SIG-M5 (cell line): ENCODE measurements at places on chromosomes 7 and 10.

DNA sequence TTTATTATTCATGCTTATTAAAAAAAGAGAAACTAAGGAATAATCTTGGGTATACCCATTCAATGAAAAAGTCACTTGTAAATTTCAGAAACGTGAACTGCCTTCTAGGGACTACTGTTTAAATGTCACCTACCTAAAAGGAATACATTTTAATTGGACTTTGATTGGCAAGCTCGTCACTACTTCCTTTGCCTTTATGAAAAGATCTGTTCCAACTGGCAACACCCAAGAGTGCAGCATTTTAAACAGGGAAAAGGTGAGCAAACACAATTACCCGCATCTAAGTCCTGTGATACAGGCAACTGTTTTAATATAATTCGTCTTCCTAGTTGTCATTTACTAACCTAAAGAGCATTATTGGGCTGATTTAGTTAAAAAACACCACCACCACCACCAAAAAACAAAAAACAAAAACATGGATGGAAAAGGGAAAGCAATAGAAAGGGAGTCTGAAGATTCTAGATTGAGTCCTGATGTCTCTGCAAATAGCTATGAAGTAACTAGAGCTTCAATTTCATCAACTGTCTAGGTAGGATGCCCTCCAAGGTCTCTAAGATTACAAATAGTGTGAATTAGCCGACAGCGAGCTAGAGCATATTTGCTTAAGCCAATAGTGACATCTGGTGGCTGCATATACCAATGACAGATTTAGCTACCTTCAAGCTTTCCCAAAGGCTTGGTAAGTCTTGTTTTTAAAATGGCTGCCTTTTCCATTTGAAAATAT lies 33.8 kb upstream of the ICA1 start:
- DNase-seq = peak; percentile 31

- no peak for DNase-seq
Observed at GRCh38 chr7:28018856-28019465, 161.6 kb downstream of the JAZF1 start.

DNA sequence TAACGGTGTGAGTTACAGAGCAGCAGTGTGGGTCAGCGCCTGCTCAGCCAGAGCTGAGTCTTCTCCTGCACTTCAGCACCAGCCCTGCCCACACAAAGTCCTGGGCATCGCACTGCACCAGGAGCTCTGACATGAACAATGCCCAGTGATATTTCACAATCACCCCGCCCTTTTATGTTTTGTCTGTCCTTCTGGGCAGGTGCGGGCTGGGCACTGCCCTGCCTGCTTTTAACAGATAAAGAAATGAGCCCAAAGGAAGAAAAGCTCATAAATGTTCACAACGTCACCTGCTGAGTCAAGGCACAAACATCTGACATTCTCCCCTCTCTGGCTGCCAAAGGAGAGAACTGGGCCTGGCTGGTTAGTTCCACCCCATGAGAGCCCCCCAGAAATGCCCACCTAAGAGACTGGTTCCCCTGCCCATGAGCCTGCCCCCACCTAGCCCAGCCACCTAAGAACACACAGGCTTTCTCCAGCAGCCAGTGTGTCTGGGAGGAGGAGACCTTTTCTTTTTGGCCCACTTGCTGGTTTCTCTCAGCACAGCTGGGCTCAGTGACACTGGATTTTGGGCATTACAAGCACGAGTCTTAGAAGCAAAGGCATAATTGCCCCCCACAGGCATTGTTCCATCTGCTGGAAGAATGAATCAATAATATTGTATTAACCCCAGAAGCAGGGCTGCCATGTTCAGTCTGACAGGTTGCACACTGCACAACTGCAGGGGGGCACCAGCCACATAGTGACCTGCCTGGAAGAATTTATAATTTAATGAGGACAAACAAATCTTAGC lies 22.3 kb downstream of the CALML3 start:
- no peak for DNase-seq

GRCh38 chr7:45921381-45921698 lies 268 bp upstream of the IGFBP3 start:
- no peak for DNase-seq

DNA sequence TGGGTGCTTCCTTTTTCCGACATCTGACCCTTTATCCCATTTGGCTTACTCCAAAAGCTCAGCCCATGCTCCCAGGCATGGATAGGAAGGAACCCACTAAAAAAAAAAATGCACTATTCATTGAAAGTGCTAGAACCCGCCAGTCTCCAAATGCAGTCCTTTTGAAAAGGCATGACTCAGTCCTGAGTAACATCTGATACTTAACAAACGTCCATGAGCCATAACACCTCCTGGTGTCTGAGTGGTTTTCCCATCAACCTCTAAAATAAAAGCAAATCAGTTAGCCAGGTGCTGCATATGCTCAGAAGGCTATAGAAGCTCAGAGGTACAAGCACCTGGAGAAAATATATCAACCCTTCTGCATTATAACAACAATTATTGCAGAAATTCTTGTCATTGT lies 45.0 kb upstream of the CACUL1 start:
- DNase-seq = no peak

GRCh38 chr7:42774436-42774835 lies 137.4 kb downstream of the C7orf25 start:
- no peak for DNase-seq

GRCh38 chr10:93420091-93420490 lies 62.0 kb downstream of the MYOF start:
- no peak for DNase-seq

- DNase-seq = no peak
Observed at GRCh38 chr10:109744020-109744419, 179.3 kb downstream of the XPNPEP1 start.

DNA sequence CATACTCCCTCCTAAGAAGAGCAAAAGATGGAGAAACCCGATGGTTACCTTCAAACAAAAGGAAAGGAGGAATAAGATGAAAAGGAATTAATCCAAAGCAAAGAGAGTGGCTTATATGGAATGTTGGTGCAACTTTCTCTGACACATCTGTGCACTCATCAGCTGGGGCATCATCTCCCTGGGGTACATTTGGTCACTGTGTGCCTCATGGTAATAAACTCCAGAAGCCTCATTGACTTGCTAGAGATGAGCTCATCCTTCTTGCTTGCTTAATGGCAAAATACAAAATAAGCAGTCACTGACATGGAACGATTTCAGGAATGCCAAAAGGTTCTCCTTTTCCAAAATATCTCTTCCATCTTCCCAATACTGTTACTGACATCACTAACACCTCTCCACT lies 22.5 kb downstream of the CAV1 start:
- DNase-seq = no peak

- DNase-seq = no peak
Observed at GRCh38 chr7:131124867-131125266, 202.8 kb upstream of the MKLN1 start.

DNA sequence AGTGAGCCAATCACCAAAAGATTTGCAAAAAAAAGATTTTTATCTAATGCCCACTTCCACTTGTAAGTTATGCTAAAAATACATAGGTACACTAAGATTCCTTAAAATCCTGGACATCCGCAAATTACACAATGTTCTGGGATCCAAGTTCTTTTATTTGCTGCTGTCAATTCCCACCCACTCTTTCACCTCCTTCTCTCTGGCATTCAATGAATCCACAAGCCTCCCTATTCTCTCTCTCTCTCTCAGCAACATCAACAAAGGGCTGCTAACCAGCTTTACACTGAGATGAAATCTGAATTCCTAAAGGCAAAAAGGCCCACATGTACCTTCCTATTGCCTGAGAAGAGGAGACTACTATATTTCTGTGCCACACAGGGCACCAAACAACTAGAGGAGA lies 99.9 kb downstream of the ARMH3 start:
- DNase-seq = no peak

DNA sequence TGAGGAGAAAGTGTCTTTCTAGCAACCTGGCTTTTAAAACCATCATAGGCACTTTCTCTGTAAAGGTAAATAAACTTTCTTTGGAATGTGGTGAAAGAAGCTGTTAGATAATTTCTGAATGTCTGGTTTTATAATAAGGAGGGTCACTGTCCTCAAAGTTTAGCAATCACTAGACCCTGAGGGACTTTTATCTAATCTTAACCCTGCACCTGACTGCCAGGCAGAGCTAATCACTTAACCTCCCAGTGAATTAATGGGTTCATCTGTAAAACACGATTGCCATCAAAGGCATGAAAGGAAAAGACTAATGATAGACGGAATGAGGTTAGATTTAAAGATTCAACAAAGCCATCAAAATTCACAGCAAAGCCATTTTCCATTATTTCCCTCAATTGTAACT lies 553.8 kb downstream of the GRM8 start:
- no peak for DNase-seq

DNA sequence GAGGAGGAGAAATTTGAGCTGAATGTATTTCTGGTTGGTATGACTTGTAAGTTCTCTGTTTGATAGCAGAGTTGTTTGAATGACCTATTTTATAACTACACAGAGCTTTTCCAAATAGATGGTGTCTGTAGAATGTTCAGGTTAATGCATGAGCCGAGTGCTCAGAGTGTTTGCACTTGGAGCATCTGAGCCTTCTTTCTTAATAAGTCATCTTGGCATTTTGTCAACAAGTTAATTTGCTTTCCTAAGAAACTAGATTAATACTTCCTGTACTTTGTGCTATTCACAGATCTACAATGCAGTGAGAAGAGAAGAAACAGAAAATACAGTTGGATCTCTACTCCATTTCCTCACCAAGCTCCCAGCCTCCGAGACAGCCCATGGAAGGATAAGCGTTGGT lies 138.2 kb downstream of the PLCE1 start:
- no peak for DNase-seq

- DNase-seq = no peak
Observed at GRCh38 chr7:42511027-42511426, 274.0 kb upstream of the GLI3 start.

GRCh38 chr7:21253740-21254687 lies 173.9 kb upstream of the SP4 start:
- no peak for DNase-seq

DNA sequence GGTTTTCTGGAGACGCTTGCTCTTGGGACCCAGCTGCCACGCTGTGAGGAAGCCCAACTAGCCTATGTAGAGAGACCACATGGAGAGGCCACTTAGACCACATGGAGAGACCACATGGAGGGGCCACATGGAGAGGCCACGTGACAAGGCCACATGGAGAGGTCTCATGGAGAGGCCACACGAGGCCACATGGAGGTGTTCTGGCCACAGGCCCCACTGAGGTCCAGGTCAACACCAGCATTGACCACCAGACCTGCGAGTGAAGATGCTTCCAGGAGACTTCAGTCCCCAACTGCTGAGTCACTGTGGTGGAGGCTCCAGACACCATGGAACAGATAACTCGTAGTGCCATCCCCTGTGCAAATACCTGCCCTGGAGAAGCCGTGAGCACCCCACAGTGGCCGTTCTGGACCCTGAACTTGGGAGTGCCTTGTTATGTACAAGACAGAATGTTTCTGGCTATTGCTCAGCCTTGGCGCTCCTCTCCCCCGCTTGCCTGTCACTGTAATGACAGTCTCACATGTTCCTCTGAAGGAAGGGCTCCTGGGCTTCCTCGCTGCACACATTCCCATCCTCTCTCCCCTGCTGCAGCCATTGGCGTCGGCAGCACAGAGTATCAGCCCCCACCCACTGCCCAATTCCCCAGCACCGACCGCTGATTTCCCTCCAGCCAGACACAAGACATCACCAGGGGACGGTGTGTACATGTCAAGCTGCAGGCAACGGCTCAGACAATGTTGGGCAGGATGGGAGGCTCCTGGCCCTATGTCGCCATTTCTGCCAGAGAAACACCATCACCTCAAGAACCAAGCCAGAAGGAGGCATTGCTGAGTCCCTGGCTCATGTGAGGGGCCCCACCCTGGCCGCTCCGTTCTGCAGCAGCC lies 49.0 kb upstream of the TNRC18 start:
- no peak for DNase-seq

DNA sequence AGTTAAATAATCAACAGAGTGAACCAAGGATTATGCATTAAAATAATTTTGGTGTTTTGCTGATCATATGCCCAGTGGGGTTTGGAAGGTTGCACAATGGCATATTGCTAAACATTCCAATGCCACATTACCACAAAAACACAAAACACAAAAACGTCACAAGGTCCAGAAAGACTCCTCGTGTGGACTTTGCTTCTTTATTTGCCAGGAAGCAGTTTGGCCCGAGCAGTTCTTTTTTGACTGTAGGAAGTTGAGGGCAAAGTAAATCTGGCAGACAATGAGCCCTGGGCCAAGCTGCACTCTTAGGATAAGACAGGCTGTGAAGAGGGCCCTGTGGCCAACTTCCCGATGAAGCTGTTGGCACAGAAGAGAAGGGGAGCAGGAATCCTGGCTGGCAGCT lies 39.2 kb upstream of the SLC35B4 start:
- no peak for DNase-seq

GRCh38 chr10:12608761-12609160 lies 259.4 kb downstream of the CAMK1D start:
- DNase-seq = no peak

DNA sequence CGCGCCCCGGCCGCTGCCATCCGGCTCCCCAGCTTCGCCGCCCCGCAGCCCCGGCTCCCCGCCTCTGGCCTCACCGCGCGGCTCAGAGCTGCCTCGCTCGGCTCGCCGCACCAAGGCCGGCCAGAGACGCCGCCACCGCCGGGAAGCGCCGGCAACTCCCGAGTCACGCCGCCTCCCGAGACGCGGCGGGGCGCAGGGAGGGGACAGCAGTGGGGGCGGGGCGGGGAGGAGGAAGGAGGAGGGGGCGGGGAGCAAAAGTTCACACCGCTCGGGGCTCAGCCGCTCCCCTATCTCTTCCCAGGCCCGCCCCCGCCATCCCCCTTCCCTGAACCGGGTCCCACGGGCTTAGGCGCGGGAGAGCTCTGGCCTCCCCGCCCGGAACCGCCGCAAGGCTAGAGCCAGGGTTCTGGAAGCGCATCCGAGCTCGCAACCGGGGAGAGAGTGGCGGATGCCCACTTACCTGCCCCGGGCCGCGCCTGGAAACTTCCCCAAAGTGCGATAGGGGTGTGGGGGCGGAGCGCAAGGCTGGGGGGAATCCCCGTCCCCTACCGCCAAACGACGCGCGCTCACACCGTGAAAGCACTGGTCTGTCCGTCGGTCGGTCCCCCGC lies 1.0 kb downstream of the CHST15 start:
- DNase-seq = no peak

GRCh38 chr10:68492118-68492517 lies 20.3 kb upstream of the DNA2 start:
- peak; percentile 10 for DNase-seq

GRCh38 chr10:79981450-79982361 lies 32.8 kb upstream of the SFTPD start:
- DNase-seq = no peak

DNA sequence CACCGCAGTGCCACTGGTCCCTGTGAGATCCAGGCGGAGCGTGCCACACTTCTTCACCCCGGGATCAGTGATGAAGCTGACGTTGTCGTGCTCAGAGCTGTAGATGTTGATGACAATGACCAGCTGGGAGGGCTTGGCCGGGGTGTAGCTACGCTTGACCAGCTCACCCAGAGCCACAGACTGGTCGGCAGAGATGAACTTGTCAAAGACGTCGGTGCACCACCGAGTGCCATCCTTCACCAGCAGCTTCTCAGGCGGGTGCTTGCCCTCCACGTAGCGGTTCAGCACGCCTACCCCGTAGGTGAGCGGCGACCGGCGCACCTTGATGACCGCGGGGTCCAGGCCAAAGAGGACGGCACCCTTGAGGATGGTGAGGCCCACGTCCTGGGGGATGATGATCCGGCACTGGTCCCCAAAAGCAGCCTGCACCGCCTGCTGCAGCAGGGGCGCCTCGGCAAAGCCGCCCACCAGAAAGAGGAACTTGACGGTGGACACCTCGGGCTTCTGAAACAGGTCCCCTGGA lies 54.2 kb downstream of the PNLIPRP2 start:
- no peak for DNase-seq
